ENCODE measurements at places on chromosomes 13 and 19.
A peak's percentile ranks its signal among the peaks of the same experiment; 100 is the strongest.

DNA sequence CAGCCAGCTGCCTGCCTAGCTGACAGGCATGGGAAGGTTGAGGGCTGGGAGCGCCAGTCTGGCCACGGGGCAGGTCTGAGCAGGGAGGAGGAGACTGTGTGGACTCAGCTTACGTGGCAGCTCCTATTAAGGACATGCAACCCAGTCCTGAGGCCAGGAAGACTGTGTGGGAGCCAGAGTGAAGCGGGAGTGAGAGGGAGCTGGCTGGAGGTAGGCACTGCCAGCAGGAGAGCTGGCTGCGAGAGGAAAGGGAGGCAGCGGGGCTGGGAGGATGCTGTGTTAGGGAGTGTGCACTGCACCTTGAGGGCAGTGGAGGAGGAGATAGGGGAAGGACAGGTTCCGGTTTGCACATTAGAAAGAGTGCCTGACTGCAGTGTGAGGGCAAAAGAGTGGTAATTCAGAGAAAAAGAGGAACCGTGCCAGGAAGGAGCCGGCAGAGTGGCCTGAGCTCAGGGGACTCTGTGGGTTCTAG lies 99.2 kb downstream of the SLC7A1 start:
- H3K4me3 ChIP-seq = no peak overlapping the region
- peaks cover 41% of the 10 kb centered on the region for H3K27me3 ChIP-seq
- peak overlapping the region; percentile 24 for H3K27ac ChIP-seq
- no peaks in the 10 kb centered on the region for H3K36me3 ChIP-seq
- no peak for DNase-seq
- peaks cover 5% of the 10 kb centered on the region for H3K4me1 ChIP-seq

DNA sequence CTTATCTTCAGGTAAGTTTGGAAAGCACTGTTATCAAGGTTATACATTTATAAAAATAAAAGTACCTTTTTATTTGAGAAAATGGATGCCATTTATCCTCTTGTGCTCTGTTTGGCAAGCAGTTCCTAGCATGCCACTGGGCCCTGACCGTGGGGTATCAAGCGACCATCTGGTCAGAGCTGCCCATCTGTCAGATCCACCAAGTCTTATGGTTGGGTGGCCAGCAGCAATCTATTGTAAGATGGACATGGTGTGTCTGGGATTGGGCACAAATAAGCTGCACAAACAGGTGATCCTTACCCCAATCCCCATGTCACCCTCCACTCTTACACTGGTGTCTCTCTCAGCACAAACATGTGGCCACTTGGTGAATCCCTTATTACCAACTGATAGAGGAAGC lies 178.5 kb downstream of the DLEU7 start:
- H3K27ac ChIP-seq = no peak overlapping the region
- no peaks in the 10 kb centered on the region for H3K4me1 ChIP-seq
- no peaks in the 10 kb centered on the region for H3K36me3 ChIP-seq
- H3K4me3 ChIP-seq = no peak overlapping the region
- H3K27me3 ChIP-seq = no peaks in the 10 kb centered on the region
- no peak for DNase-seq

DNA sequence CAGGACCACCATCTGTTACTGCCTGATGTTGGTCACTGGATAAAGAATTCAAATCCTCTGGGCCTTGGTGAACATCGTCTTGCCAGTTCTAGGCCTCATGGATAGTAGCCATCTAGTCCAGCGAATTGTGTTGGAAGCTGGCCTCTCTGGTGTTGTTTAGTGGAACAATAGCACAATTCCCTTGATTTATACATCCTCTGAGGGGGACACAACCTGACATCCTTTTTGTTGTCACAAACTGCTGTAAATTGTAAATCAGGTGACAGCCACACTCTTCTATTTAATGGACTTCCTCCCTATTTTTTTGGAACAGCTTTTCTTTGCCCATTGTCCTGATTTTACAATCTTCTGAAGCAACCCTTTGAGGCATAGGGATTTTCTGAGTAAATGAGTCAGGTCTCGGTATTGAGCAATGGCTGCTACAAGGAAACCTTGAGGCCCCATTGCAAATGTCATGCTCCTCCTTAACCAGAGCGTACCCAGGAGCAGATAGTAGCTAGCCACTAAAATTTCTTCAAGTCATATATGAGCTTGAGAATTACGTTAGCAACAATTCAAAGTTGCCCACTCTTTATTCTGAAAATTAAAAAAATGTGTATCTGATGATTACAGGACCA lies 263.3 kb downstream of the COG6 start:
- peaks cover 13% of the 10 kb centered on the region for H3K4me1 ChIP-seq
- no peaks in the 10 kb centered on the region for H3K36me3 ChIP-seq
- H3K4me3 ChIP-seq = no peak overlapping the region
- peaks cover 3% of the 10 kb centered on the region for H3K27me3 ChIP-seq
- no peak for DNase-seq
- no peak overlapping the region for H3K27ac ChIP-seq

GRCh38 chr19:18021121-18021755 lies 13.3 kb downstream of the ARRDC2 start:
- H3K27me3 ChIP-seq = no peaks in the 10 kb centered on the region
- peak overlapping the region; percentile 65 for H3K4me3 ChIP-seq
- peaks cover 62% of the 10 kb centered on the region for H3K4me1 ChIP-seq
- no peaks in the 10 kb centered on the region for H3K36me3 ChIP-seq

DNA sequence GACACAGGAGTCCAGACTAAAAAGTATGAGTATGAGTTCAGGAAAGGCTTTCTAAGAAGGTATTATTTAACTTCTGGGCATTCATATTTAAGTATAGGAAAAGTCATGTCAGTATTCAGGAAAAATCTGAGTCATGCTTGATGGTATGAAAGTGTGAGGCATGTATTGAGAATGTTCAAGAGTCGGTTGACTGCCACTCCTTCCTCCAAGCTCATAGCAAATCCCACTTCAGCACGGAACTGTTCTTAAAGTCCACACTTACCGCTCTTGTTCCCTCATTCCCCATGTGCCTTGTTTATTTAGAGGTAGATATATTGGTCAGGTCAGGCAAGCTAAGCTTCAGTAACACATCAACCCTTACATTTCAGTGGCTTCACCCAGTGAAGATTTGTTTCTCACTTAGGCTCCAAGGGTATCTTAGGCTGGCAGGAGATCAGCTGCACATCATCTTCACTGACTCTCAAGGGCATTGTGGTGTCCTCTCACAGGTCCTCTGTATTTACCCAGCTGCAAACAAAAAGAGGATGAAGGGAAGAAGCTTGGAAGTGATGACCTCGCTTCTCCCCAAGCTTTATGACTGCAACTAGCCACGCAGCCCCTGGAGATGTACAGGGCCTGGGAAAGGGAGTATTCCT lies 1189.2 kb downstream of the EFNB2 start:
- H3K27ac ChIP-seq = no peak overlapping the region
- H3K4me3 ChIP-seq = no peak overlapping the region
- H3K36me3 ChIP-seq = no peaks in the 10 kb centered on the region
- H3K27me3 ChIP-seq = no peaks in the 10 kb centered on the region
- no peaks in the 10 kb centered on the region for H3K4me1 ChIP-seq

DNA sequence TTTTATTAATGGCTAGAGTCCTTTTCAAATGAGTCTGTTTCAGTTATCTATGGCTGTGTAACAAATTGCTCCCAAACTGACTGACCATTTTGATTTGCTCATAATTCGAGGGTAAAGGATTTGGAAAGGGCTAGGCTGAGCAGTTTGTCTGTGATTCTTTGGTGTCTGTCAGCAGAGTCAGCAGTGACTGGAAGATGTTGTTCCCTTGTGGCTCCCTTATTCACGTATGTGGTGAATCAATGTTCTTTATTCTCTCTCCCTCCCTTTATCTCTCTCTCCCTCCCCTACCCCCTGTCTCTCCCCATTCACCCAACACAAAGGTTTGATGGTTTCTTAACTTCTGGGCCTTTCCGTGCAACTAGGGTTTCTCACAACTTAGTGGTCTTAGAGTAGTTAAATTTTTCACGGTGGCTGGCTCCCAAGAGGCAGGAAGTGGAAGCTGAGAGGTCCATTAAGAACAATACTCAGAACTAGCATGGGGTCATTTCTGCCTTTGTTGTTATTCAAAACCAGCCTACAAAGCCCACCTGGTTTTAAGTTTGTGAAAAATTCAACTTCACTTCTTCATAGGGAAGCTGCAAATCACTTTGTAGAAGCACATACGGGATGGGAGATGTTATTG lies 772.5 kb upstream of the SLITRK1 start:
- DNase-seq = no peak
- no peak overlapping the region for H3K4me3 ChIP-seq
- H3K27ac ChIP-seq = no peak overlapping the region
- H3K4me1 ChIP-seq = no peaks in the 10 kb centered on the region
- no peaks in the 10 kb centered on the region for H3K27me3 ChIP-seq

DNA sequence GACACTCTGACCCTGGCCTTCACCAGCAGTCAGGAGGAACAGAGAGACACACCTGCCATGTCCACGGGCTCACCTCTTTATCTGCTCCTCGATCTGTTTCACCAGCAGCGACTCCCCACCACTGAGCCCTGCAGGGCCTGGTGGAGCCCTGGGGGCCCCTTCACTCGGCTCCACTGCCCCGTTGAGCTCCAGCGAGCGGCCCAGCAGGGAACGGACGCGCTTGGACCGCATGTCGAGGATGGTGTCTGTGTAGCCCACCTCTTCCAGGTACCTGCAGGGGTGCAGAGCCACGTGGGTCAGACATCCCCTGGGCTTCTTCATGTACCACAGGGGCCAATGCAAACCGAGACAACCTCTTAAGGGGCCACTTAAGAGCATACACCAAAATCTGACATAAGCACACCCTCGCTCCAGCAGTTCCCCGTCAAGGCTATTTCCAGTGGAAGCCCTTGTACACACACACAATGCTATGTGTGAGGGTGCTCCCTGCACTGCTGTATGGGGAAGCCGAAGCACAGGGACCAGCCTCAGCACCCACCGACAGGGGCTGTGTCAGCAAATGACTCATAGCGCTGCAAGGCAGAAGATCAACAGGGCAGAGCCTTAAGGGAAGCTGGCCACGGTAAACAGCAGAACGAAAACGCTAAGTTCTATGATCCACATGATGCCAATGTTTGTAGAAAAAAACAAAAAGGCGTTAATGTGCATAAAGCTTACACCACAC lies 12.7 kb upstream of the FKRP start:
- no peak overlapping the region for H3K27ac ChIP-seq
- H3K36me3 ChIP-seq = peaks cover 88% of the 10 kb centered on the region
- H3K27me3 ChIP-seq = no peaks in the 10 kb centered on the region
- DNase-seq = no peak
- no peak overlapping the region for H3K4me3 ChIP-seq

- no peaks in the 10 kb centered on the region for H3K27me3 ChIP-seq
- no peaks in the 10 kb centered on the region for H3K4me1 ChIP-seq
These were observed 314.8 kb downstream of the PCDH17 start for GRCh38 chr13:57946361-57946760.

DNA sequence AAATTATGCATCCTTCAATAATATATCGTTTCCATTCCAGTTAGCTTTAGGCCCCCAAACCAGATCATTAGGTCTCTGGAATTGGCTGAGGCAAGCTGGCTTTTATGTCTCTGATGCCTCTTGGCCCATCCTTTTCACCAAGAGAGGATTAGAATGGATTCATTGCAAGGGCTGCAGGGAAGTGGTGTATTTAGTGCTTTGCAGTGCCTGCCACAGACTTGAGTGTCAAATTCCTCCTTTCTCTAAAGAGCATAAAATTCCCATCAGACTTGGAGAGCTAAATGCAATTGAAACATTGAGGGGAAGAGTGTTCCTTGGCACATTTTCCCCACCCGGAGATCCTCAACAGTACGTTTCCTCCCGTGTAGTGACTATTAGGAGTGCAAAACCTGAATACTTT lies 302.6 kb downstream of the ATP8A2 start:
- no peaks in the 10 kb centered on the region for H3K36me3 ChIP-seq
- no peak overlapping the region for H3K27ac ChIP-seq
- no peak overlapping the region for H3K4me3 ChIP-seq
- peaks cover 8% of the 10 kb centered on the region for H3K27me3 ChIP-seq

- peaks cover 63% of the 10 kb centered on the region for H3K36me3 ChIP-seq
- H3K27ac ChIP-seq = no peak overlapping the region
- no peak for DNase-seq
These were observed 184.9 kb downstream of the GGACT start for GRCh38 chr13:100403675-100404074.

DNA sequence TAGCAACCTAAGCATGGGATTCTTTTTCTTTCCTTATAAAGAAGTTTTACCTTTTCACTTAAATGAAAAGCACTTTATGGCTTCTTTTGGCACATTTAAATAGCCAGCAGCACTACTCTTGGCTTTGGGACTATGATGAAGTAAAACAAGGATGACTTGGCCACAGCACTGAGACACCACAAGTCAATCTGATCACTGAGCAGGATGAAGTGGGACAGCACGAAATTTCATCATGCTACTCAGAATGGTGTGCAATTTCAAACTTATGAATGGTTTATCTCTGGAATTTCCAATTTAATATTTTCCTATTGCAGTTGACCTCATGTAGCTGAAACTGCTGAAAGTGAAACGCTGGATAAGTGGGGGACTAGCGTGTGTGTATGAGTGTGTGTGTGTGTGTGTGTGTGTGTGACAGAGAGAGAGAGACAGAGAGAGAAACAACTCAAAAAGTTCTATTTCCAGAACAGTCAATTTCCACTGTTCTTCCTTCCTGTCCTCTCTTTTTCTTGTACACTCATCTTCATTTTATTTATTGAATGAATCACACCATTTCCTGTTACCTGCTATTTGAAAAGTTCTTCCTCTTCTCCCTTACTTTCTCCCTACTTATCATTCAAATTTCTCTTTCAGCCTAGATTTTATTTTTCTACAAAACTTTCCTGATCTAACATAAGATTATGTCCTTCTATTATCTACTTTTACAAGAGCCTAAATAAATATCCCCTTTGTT lies 414.2 kb upstream of the MIR17HG start:
- no peaks in the 10 kb centered on the region for H3K27me3 ChIP-seq
- no peak overlapping the region for H3K27ac ChIP-seq
- no peak overlapping the region for H3K4me3 ChIP-seq
- H3K36me3 ChIP-seq = no peaks in the 10 kb centered on the region
- DNase-seq = no peak

GRCh38 chr13:58151452-58151851 lies 519.9 kb downstream of the PCDH17 start:
- H3K36me3 ChIP-seq = no peaks in the 10 kb centered on the region
- no peak for DNase-seq
- no peak overlapping the region for H3K27ac ChIP-seq
- H3K4me1 ChIP-seq = no peaks in the 10 kb centered on the region
- no peak overlapping the region for H3K4me3 ChIP-seq
- no peaks in the 10 kb centered on the region for H3K27me3 ChIP-seq

GRCh38 chr13:42355491-42356183 lies 83.7 kb downstream of the AKAP11 start:
- peak overlapping the region; percentile 99 for H3K27ac ChIP-seq
- no peaks in the 10 kb centered on the region for H3K27me3 ChIP-seq
- H3K36me3 ChIP-seq = peaks cover 8% of the 10 kb centered on the region
- DNase-seq = no peak

GRCh38 chr19:3778899-3779723 lies 7.1 kb downstream of the MATK start:
- no peak overlapping the region for H3K4me3 ChIP-seq
- peaks cover 2% of the 10 kb centered on the region for H3K4me1 ChIP-seq
- no peak for DNase-seq
- H3K36me3 ChIP-seq = peaks cover 32% of the 10 kb centered on the region
- H3K27ac ChIP-seq = no peak overlapping the region

Data from activated T-cell treated with anti-CD3 and anti-CD28 coated beads, Interleukin-2, amount 50 U/mL, for 24 hours (primary cell).